Liver (tissue), 10 donors: ENCODE measurements at places on chromosomes 3 and 15. TPM values are rescaled to one million over a fixed set of nuclear protein-coding genes. Genes with fewer than 3 reads are reported as not detected.

- DNase-seq, result no peak
- H3K36me3 ChIP-seq, result no peaks in the 10 kb centered on the region
- no peak overlapping the region for H3K27ac ChIP-seq
Observed at GRCh38 chr3:35678643-35679161, 39.4 kb downstream of the ARPP21 start.

GRCh38 chr3:143207338-143207961 lies 87.9 kb downstream of the CHST2 start:
- H3K27me3 ChIP-seq, result no peaks in the 10 kb centered on the region
- no peaks in the 10 kb centered on the region for H3K4me1 ChIP-seq
- no peak for DNase-seq
- no peak overlapping the region for H3K4me3 ChIP-seq

DNA sequence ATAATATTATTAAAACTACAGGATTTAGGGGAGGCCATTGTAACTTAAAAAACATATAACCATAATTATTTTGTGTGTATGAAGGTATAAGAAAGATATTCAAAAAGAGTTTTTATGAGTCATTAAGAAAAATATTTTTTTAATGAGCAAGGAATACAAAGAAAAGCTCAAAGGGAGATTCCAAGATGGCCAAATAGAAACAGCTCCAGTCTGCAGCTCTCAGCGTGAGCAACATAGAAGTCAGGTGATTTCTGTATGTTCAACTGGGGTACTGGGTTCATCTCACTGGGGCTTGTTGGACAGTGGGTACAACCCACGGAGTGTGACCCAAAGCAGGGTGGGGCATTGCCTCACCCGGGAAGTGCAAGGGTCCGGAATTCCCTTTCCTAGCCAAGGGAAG lies 336.1 kb downstream of the TBL1XR1 start:
- no peak overlapping the region for H3K4me3 ChIP-seq
- H3K27me3 ChIP-seq, result no peaks in the 10 kb centered on the region
- no peak overlapping the region for H3K27ac ChIP-seq
- no peak for DNase-seq
- no peaks in the 10 kb centered on the region for H3K36me3 ChIP-seq

DNA sequence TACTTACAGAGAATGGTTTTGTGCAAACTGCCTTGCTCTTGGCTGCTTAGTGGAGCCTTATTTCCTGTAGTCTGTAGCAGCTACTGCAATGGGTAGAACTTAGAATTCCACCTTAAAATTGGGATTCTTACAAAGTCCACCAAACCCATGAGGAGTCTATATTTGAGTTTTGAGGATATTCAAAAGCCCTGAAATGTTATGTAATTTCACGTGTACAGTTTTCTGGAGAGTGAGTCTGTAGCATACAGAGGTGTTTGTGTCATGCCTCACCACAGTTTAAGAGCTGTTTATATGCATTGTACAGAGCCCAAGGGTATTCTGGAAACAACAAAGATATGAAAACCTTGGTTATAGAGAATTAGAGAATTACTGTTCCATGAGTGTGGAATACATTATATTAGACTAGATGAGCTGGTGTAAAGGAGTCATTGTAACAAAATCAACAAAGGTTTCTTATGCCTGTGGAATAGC lies 114.4 kb downstream of the MBNL1 start:
- H3K36me3 ChIP-seq, result no peaks in the 10 kb centered on the region
- H3K4me1 ChIP-seq, result peaks cover 32% of the 10 kb centered on the region
- no peak overlapping the region for H3K4me3 ChIP-seq
- peak overlapping the region; percentile 48 for H3K27ac ChIP-seq
- H3K27me3 ChIP-seq, result no peaks in the 10 kb centered on the region
- no peak for DNase-seq

GRCh38 chr3:104832530-104832929 lies 534.2 kb upstream of the ALCAM start:
- H3K4me1 ChIP-seq, result no peaks in the 10 kb centered on the region
- H3K27ac ChIP-seq, result no peak overlapping the region
- H3K36me3 ChIP-seq, result no peaks in the 10 kb centered on the region
- no peak for DNase-seq
- H3K27me3 ChIP-seq, result no peaks in the 10 kb centered on the region

Gene NEK10
- 0.70 TPM for total RNA-seq

Gene SLC9C1
- not detected for total RNA-seq

Gene ANKUB1
- not detected for total RNA-seq
